ENCODE measurements at places on chromosomes 2 and 18.
A peak's percentile ranks its signal among the peaks of the same experiment; 100 is the strongest.

DNA sequence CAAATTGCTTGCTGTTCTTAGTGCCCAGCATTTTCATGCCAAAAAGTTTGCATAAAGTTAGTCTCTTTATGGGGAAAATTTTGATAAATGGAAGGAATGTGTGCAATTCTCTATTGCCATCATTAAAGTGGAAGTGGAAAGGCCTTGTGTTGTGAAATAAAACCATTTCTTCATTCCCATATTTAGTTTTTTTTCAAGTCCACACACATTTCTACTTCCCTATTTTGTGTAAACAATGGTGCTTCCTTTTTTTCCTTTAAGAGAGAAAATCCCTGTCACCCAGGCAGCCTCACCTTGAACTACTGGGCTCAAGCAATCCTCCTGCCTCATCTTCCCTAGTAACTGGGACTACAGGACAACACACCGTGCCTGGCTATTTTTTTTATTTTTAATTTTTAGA lies 42.3 kb upstream of the NCOA1 start:
- no peak overlapping the region for H3K27ac ChIP-seq
- no peak overlapping the region for H3K4me3 ChIP-seq
- H3K27me3 ChIP-seq, result no peaks in the 10 kb centered on the region
- no peaks in the 10 kb centered on the region for H3K36me3 ChIP-seq
- no peak for DNase-seq
- peaks cover 14% of the 10 kb centered on the region for H3K4me1 ChIP-seq

DNA sequence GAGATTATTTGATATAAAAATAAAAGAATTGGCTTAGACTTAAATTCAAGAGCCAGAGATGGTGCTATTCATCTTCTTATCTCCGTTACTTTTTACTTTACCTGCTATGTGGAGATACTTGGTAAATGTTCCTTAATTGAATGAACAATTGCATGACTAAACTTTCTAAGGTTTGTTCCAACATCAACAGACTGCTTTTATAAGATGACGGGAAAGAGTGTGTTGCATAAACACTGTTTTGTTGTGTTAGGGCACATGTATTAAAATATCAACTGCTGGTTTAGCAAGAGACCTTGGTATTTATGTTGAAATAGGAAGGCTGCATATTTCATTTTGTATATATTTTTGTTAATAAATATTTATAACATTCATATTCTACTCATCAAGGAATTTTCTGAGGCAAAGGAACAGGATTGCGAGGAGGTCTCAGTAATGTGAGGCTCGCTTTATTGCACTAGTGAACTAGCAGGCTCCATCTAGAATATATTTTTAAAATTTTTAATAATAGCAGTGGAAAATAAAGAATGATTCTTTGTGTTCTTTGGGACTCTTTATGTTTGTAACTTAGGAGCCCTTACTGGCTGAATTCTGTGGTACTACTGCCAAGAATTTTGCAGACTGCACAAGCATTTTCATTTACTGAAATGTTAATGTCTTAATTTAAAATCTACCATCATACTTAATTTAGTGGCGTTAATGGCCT lies 10.7 kb upstream of the NFE2L2 start:
- no peak for DNase-seq
- H3K27me3 ChIP-seq, result no peaks in the 10 kb centered on the region
- H3K36me3 ChIP-seq, result no peaks in the 10 kb centered on the region
- H3K27ac ChIP-seq, result peak overlapping the region; percentile 76
- H3K4me3 ChIP-seq, result no peak overlapping the region

GRCh38 chr2:190698895-190699294 lies 50.0 kb downstream of the NAB1 start:
- H3K27me3 ChIP-seq, result no peaks in the 10 kb centered on the region
- no peak overlapping the region for H3K4me3 ChIP-seq
- no peak for DNase-seq
- H3K27ac ChIP-seq, result no peak overlapping the region
- H3K4me1 ChIP-seq, result no peaks in the 10 kb centered on the region

GRCh38 chr2:9483107-9483506 lies 8.8 kb downstream of the IAH1 start:
- H3K4me3 ChIP-seq, result no peak overlapping the region
- DNase-seq, result no peak
- H3K27me3 ChIP-seq, result no peaks in the 10 kb centered on the region
- no peaks in the 10 kb centered on the region for H3K36me3 ChIP-seq
- H3K27ac ChIP-seq, result no peak overlapping the region

GRCh38 chr2:120432976-120433815 lies 87.3 kb downstream of the INHBB start:
- H3K36me3 ChIP-seq, result no peaks in the 10 kb centered on the region
- H3K27me3 ChIP-seq, result no peaks in the 10 kb centered on the region
- no peak for DNase-seq

GRCh38 chr2:236981701-236982485 lies 103.8 kb upstream of the COPS8 start:
- H3K4me3 ChIP-seq, result no peak overlapping the region
- H3K27me3 ChIP-seq, result no peaks in the 10 kb centered on the region
- H3K4me1 ChIP-seq, result no peaks in the 10 kb centered on the region

GRCh38 chr2:179137200-179137759 lies 87.3 kb upstream of the CCDC141 start:
- no peak overlapping the region for H3K4me3 ChIP-seq
- no peaks in the 10 kb centered on the region for H3K4me1 ChIP-seq
- no peaks in the 10 kb centered on the region for H3K27me3 ChIP-seq
- DNase-seq, result no peak
- no peak overlapping the region for H3K27ac ChIP-seq

- no peak for DNase-seq
- no peaks in the 10 kb centered on the region for H3K36me3 ChIP-seq
- H3K4me3 ChIP-seq, result no peak overlapping the region
- H3K27ac ChIP-seq, result no peak overlapping the region
- no peaks in the 10 kb centered on the region for H3K4me1 ChIP-seq
These were observed 345.3 kb downstream of the TSN start for GRCh38 chr2:122100756-122101155.

GRCh38 chr2:108244667-108245414 lies 5.1 kb downstream of the SULT1C3 start:
- H3K4me3 ChIP-seq, result no peak overlapping the region
- no peaks in the 10 kb centered on the region for H3K27me3 ChIP-seq
- no peaks in the 10 kb centered on the region for H3K4me1 ChIP-seq
- no peaks in the 10 kb centered on the region for H3K36me3 ChIP-seq
- peak overlapping the region; percentile 35 for H3K27ac ChIP-seq
